Stimulated activated CD8-positive, alpha-beta memory T cell treated with anti-CD3 and anti-CD28 coated beads, Interleukin-15, amount 100 ng/mL, for 24 hours (primary cell): ENCODE measurements at places on chromosomes 13 and 19.

DNA sequence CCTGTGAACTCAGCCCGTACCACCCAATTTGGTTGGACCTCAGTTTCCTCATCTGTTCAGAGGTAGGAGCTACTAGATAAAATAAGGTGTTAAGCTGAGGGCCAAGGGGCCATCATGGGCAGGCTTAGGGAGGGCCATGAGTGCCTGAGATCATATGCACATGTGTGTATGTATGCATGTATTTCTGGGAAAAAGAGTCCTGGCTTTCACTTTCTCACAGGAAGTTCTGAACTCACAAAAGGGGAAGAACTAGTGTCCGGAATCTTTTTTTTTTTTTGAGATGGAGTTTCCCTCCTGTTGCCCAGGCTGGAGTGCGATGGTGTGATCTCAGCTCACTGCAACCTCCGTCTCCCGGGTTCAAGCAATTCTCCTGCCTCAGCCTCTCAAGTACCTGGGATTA lies 18.9 kb downstream of the TGFB1 start:
- no peak for DNase-seq

GRCh38 chr19:1851654-1852580 lies 3.6 kb upstream of the REXO1 start:
- DNase-seq = no peak

DNA sequence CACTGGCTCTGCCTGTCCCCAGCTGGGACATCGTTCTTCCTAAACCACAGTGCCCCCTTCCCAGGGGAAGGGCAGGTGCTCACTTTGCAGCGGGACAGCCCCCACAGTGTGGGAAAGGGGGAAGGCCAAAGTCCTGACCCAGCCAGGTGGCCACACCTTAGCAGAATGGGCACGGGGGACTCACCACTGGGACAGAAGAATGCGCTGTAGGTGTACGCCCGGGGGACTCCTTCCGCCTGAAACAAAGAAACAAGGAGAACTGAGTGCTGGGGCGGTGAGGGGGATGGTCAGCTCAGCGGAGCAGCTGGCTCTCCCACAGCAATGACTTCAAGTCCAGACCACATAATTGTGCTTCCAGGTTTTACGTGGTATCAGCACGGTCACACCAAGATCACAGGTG lies 49.4 kb downstream of the F2RL3 start:
- DNase-seq = no peak

DNA sequence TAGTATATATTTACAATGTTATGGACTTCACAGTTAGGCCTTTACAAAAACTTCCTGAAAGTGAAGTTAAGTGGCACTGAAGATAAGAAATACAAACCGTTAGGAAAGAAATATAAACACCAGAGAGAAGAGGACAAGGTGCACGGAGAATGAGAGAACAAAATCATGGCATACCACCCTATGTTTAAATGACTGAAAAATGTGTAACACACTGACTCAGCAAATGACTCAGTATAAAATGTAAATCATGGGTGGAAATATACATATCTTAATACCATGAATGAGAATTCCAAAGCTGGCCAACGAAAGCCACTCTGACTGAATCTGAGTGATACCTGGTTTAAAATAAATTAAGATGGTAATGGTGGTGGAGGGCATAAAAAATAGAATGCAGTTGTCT lies 260.8 kb downstream of the DNAJC15 start:
- DNase-seq = no peak

DNA sequence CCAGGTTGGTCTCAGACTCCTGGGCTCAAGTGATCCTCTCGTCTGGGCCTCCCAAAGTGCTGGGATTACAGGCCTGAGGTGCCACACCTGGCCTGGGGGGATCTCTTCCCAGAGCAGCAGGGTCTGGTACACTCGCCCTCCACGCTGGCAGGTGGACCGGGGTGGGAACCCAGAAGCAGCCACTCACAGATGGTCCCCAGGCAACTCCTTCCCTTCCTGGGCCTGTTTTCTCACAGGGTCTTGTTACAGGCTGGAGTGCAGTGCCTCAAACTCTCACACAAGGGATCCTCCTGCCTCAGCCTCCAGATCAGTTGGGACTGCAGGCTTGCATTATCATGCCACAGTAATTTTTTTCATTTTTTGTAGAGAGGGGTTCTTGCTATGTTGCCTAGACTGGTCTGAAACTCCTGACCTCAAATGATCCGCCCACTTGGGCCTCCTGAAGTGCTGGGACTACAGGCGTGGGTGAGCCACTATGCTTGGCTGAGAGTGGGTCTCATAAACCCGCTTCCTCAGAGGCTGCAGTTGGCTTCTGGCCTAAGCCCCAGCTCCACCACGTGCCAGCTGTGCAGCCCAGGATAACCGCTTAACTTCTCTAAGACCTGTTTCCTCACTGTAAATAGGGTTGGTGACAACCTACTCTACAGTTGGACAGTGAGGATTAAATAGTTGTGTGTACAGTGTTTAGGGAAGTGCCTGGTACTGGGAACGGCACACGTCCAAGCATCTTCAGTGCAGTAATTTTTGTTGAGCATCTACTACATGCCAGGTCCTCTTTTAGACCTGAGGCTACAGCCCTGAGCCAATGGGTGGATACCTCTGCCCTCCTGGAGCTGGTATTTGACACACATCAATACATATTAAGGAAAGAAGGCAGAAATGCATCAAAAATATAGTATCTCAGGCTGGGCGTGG lies 871 bp upstream of the CCER2 start:
- no peak for DNase-seq

- DNase-seq = no peak
These were observed 31.9 kb downstream of the PTPRS start for GRCh38 chr19:5308451-5309437.

DNA sequence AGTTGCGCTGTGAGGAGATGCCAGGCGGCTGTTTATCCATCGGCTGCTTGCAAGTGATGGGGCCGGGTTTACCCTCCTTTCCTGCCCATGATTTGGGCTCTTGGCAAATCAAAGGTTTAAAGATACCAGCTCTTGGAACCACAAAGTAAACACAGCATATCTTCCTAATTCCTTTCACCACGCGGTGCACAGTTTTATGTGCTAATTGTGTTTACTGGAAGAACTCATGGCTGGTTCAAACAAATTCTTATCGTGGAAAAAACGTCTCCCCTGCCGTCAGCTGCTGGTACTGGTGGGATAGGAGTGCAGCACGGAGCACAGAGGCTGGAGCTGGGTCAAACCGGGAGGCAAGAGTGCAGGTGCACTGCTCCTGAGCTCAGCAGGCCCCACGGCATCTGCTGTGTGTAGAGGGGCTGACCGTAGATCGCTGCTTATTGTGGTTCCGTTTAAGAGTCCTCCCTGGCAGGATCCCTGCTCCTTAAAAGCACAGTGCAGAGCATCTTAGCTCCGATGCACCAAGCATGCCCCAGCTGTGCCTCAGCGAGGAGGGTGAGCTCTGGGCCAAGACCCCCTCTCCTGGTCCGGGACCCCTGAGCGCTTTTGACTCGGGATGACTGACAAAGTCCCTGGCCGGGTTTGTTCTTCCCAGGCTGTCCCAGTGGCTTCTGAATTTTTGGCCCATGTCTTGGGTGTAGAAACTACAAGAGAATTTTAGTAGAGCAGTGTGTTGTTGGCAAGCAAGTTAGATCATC lies 51.3 kb upstream of the GAS6 start:
- DNase-seq = no peak

DNA sequence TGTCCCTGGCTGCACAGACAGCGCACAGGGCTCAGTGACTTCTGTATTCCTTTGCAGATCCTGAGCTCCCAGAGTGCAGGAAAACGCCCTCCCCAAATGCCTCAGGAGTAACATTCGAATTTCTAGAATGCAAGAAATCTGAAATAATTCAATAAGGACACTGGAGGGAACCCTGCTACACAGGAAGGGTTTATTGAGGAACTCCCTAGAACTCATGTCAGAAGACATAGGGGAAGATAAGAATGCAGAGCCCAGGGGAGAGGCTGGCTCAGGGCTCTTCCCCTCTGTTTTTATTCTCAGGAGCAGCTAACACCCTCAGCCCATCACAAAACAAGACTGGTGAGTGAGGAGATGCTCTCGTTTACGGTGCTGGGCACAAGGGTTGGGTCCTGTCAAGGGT lies 6.8 kb downstream of the LILRA1 start:
- no peak for DNase-seq

GRCh38 chr19:58380037-58380661 lies 681 bp downstream of the ZNF837 start:
- DNase-seq = no peak

GRCh38 chr19:50293263-50294004 lies 35.7 kb downstream of the KCNC3 start:
- DNase-seq = no peak

DNA sequence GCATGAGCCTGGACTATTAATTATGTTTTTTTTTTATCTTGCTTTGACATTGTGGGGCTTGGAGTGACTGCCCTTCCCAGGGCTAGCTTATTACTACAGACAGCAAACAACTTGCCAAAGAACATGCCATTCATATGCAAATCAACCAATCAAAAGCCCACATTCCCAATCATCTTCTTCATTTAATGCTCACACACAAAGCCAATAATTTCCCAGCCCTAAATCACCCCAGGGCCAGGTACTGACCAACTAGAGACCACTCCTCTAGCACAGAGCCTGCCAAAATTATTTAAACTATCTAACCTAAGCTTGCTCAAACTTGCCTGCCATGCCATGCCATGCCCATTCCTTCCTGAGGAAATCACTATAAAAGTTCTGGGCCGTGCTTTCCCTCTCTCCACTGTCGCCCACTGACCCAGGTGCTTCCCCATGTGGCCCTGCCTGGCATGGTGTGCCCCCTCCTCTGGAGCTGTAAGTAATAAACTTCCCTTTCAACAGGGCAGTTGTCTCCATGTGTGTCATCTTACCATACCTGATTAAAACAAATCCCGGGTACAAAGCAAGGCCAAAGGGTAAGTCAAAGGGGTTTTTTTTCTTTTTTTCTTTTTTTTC lies 15.7 kb downstream of the PBX4 start:
- DNase-seq = no peak

DNA sequence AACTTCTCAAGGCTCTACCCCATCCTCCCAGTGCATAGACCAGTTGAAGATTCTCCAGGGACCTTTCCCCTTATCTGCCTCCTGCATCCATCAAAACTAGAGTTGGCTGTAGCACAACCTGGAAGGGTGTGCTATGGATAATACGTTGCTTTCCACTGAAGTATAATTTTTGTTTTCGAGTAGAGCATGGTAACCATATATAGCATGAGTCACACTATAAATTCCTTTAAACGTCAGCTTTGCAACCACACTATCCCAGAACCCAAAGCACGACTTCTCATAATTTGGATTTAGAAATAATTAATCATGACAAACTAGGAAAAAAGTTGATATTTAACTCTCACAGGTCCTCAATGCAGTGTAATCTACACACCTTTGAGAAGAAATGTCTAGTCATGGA lies 138.3 kb upstream of the NBEA start:
- no peak for DNase-seq

- no peak for DNase-seq
These were observed 53.4 kb upstream of the GJB6 start for GRCh38 chr13:20285530-20285929.

GRCh38 chr13:20356444-20356843 lies 124.3 kb upstream of the GJB6 start:
- no peak for DNase-seq

GRCh38 chr13:95604556-95604915 lies 40.0 kb downstream of the DZIP1 start:
- no peak for DNase-seq

DNA sequence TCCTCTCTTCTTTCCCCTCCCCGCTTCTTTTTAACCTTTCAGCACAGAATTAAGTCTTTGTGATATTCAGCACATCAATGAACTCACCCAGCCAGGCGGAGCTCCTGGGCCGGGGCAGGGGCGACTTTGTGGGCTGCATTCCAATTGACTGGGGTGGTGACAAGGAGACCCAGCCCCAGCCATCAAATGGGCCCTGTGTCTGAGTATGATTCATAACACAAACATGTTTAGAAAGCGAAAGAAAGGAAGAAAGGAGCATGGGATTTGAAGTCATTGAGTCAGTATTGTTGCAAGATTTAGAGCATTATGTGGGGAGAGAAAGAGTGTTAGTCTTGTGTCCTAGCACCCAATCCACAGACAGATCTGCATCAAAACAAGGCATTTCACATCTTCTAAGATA lies 185.3 kb downstream of the LHFPL6 start:
- no peak for DNase-seq

- no peak for DNase-seq
These were observed 27.5 kb downstream of the RAB20 start for GRCh38 chr13:110533771-110534670.

DNA sequence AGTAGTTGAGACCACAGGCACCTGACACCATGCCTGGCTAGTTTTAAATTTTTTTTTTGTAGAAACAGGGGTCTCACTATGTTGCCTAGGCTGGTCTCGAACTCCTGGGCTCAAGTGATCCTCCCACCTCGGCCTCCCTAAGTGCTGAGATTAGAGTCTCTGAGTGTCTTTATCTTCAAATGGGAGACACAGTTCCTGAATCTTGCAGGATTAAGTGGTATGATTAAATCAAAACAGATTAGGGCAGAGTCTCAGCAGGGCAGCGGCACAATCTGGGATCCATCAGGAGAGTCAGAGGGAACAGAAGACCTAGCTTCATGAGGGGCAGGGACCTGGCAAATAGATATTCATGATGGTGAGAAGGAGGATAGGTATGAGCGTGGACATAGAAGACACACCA lies 953 bp downstream of the RLN3 start:
- no peak for DNase-seq

DNA sequence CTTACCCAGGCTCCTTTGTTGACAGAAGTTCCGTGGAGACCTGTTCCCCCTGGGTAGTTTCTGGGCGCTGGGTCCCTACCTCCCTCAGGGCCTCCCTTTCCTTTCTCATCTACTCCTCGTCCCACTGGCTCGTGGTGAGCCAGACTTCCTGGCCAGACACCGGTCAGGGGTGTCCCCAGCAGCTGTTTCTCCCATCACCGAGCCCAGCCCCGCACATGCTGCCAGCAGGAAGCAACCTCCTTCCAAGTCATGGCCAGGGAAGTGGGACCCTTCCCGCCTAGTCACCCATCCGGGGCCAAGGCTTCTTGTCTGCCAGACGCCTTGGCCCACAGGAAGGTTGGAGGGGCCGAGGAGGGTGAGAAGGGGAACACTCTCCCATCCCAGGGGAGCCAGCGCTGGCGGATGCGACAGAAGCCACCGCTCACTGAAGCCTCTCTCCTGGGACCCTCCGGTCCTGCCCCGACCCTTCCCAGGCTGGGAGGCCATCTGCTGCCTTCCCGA lies 5.7 kb downstream of the PAK4 start:
- no peak for DNase-seq

- DNase-seq = no peak
These were observed 166.2 kb downstream of the ZIC5 start for GRCh38 chr13:99805361-99805760.

GRCh38 chr19:18306888-18307260 lies 16.0 kb downstream of the LSM4 start:
- no peak for DNase-seq

DNA sequence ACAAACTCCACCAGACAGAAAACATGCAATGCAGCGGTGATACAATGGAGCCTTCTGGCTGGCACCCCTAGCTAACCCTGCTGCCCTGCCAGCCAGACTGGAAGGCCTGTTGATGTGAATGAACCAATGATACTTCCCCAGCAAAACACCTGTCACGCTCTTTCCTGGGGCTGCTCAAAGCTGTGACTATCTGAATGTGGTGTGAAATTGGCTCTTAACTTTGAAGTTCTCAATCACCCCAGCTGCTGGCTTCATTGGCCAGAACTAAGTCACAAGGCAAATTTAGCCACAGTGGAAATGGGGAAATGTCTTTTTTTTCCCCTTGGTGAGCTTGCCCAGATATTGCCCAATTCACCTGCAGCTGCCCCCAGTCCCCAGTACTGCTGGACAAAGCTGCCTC lies 147.3 kb downstream of the SLC7A1 start:
- DNase-seq = no peak

GRCh38 chr13:85737952-85738351 lies 61.3 kb downstream of the SLITRK6 start:
- no peak for DNase-seq

- DNase-seq = no peak
These were observed 8.3 kb downstream of the IGLON5 start for GRCh38 chr19:51319649-51320279.
